Sigmoid colon (tissue), 7 donors: ENCODE measurements at places on chromosomes 16 and 17. TPM values are rescaled to one million over a fixed set of nuclear protein-coding genes. Genes with fewer than 3 reads are reported as not detected.

- DNase-seq: no peak
Observed at GRCh38 chr16:50657241-50657640, 23.9 kb downstream of the SNX20 start.

- DNase-seq: no peak
Observed at GRCh38 chr16:49706620-49707355, 149.1 kb downstream of the ZNF423 start.

The RBFOX1 gene
- total RNA-seq: 0.36 TPM

The SGCA gene
- total RNA-seq: 76.4 TPM

The KRT36 gene
- total RNA-seq: 0.33 TPM

The CD2BP2 gene
- 38.8 TPM for total RNA-seq
